ENCODE measurements at places on chromosomes 4 and X. TPM values are rescaled to one million over a fixed set of nuclear protein-coding genes. Genes with fewer than 3 reads are reported as not detected.

GRCh38 chrX:21132686-21133393 is 241.4 kb upstream of the CNKSR2 start:
- no peaks in the 10 kb centered on the region for H3K27me3 ChIP-seq
- H3K27ac ChIP-seq: no peak overlapping the region
- no peak overlapping the region for H3K4me3 ChIP-seq
- DNase-seq: no peak

DNA sequence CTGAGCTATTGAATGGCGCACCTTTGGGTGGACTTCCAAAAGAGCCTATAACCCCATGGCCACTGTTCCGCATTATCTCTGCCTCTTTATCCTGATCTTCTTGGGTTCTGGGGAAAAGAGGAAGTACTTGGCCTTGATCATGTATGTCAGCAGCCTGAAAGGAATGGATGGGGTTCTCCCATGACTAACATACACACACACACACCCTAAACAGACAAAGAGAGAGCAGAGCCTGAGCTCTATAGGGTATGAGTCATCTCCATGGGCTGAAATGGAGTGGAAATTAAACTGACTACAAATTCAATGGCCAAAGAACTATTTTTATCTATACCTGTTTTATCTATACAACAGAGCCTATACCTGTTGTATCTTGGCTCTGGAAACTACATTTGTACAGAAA is 141.5 kb upstream of the MTMR8 start:
- no peak overlapping the region for H3K4me3 ChIP-seq
- no peak overlapping the region for H3K27ac ChIP-seq
- no peak for DNase-seq
- no peaks in the 10 kb centered on the region for H3K36me3 ChIP-seq

CCNB3 gene
- polyA plus RNA-seq: 0.32 TPM

MGAT4D gene
- not detected for polyA plus RNA-seq

DNA sequence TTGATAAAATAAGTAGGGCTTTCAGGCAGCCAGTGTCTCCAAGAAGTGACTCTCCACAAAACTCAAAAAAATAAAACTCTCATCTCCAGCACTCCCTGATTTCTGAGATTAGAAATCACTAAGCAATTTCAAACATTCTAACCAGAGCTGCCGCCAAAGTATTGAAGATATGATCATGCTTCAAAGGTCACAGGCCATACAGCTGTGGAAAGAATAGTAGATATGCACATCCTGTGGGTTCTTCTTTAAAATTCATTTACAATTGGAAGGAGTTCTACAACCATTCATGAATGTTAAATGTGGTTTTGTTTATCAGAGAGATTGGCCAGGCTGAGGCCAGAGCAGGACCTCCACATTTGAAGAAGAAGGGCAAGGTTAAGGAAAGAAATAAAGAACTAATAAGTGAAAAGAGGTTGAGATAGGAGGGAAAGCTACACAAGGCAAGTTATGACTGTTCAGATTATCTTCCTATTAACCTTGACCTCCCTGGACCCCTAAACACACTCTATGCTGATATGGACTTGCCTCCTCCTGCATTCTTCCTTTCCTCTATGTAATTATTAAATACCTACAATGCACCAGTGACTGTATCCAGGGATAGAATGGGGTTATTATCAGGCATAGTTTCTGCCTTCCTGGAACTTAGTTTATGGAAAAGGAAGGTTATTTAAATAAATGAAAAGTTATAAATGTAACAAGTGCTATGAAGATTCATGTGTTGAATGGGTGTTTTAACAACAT is 56.4 kb downstream of the USP38 start:
- H3K27me3 ChIP-seq: no peaks in the 10 kb centered on the region
- H3K36me3 ChIP-seq: no peaks in the 10 kb centered on the region
- no peak overlapping the region for H3K4me3 ChIP-seq
- no peak for DNase-seq
- H3K27ac ChIP-seq: no peak overlapping the region

Measured in spleen (tissue), 13 donors.